ENCODE measurements at places on chromosomes 4 and X.

DNA sequence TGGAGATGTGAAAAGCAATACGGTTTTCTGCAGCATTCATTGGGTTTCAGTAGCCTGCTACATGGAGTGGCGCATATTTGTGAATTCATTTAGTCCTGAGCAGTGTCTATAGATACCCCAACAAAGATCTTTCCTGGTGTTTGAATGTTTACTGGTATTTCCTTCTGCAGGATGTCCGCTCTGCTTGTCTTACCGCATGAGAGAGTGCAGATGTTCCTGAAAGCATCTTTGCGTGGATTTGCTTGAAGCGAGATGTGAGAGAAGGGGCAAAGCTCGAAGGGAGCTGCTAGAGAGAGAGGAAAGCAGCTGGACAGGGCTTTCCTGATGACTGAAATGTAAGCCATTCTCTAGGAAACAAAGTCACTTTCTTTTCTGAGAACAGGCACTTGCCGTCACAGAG is 40.9 kb upstream of the GYPA start:
- no peak for DNase-seq

- no peak for DNase-seq
These were observed 89.7 kb upstream of the CBR4 start for GRCh38 chr4:169099771-169100180.

GRCh38 chr4:153755186-153755585 is 4.6 kb downstream of the RNF175 start:
- DNase-seq, result no peak

DNA sequence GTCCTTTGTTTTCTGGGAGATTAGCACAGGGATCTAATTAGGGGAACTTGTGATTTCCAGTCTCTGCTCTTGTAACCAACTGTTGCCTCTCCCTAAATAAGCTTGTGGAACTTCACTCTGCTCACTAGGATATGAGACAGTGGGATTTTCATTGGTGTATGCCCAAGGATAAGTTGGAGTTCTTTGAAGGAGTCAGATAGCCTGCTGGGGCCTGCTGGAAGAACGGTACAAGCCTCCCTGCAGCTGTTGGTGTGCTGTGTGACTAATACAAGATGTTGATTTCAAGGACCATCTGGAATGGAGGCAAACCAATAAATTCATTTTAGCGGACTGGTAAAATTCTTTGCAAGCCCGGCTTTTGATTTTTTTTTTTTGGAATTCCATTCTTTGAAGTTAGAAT is 167.0 kb downstream of the AASDH start:
- DNase-seq, result no peak

All from stimulated activated CD8-positive, alpha-beta memory T cell treated with anti-CD3 and anti-CD28 coated beads, Interleukin-2, amount 100 ng/mL, for 1 hour (primary cell).